Glomerular endothelial cell (primary cell): ENCODE measurements at places on chromosomes 7 and 10. TPM values are rescaled to one million over a fixed set of nuclear protein-coding genes. Genes with fewer than 3 reads are reported as not detected.

PNLIPRP2 gene
- total RNA-seq: not detected in 2 replicates

FFAR4 gene
- not detected in 2 replicates for total RNA-seq

GHRHR gene
- not detected in 2 replicates for total RNA-seq

DNA sequence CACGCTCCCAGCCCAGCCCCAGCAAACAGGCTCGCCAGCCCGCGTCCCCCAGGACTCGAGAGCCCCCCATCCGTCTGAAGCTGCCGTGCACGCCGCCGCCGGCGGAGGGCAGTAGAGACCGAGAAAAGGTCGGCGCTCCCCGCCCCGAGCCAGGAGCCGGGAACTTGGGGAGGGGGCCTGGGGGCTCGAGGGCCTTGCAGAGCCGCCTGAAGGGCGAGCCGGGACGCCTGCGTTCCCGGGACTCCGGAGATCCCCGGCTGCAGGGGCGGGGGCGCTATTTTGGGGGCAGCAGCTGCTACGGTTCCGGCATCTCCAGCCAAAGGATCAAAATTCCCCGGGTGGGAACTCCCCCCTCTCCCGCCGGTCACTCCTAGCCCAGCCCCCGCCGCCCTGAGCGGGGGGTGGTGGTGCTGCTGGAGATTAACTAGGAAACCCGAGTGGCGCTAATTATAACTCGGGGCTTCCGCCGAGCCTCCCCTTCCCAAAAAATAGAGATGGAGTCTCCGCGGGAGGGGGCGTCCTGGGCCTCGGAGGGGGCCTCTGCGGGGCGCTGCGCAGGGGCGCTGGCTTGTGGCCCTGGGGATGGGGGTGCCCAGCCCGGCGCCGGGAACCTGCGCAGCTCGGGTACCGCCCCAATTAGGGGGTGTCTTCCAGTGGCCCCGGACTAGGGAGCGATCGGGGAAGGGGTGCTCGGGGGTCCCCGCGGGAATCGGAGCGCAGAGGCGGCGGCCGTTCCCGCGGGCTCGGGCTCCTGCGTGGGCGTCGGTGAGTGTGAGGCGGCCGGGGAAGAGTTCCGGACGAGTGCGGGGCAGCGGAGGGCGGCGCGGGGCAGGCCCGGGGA is 608 bp downstream of the ACHE start:
- DNase-seq: no peak

GRCh38 chr7:47342296-47343060 is 239.4 kb downstream of the TNS3 start:
- no peak for DNase-seq

DNA sequence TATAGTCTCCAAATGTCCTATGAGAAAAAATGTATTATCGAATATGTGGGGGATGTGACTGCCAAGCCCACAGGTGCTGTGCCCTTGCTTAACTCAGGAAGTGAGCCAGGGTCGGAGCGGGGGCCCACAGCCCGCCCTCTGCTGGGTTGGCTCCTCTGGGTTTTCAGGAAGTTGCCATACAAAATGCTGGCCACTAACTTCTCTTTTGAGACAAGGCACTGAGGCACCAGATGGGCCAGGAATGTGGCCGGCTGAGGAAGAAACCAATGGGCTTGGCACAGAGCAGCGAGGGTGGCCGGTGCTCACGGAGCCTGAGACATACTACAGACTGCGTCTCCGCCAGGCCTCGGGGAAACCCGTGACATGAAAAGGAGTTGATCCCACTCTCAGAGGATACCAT is 58.9 kb downstream of the FAM53B start:
- DNase-seq: no peak

DNA sequence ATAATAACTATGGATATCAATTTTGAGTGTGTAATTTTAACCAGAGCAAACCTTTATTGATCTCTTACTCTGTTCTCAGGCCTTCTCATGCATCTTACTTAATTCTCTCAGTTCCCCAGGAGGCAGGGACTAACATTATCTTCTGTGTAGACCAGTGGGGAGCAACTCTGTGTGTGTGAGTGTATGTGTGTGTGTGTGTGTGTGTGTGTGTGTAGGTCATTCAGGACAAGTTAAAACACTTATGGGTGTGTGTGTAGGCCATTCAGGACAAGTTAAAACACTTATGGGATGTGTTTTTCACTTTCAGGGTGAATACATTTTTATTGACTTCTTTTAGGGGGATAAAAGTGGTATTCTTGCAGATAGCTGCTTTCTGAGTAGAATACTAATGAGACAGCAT is 145.0 kb downstream of the ADAM12 start:
- DNase-seq: no peak

DNA sequence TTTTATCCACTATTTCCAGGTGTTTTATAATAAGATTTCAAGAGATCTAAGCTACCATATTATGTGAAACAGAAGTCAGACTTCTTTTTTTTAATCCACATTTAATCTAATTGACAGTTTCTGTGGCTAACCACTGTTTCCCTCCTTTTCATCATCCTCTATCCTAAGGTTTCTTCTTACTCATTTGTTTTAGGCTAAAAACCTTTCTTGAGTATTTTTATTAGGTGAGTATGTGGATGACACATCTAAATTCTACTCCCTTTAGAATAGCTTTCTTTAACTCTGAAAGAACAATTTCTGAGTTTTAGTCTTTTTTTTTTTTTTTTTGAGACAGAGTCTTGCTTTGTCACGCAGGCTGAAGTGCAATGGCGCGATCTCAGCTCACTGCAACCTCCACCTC is 62.7 kb downstream of the NPY start:
- no peak for DNase-seq

GRCh38 chr7:26372249-26372648 is 80.6 kb downstream of the SNX10 start:
- no peak for DNase-seq

DNA sequence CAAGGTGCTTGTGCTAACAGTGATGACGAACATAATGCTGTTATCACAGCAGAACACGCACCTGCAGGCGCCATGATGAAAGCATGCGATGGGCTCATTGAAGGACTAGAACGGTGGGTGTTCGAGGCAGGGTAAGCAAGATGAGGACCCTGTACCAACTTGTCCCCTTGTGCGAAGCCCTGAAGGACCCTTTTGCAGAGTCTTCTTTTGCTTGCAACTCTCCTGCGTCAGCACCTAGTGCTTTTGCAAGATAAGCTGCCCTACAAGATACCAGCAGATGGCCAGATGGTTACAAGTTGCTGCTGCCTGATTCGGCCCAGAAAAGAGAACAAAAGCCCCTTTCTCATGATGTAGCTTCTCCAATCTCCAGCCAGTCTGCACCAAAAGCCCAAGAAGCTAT is 4.2 kb upstream of the IL15RA start:
- DNase-seq: no peak

DNA sequence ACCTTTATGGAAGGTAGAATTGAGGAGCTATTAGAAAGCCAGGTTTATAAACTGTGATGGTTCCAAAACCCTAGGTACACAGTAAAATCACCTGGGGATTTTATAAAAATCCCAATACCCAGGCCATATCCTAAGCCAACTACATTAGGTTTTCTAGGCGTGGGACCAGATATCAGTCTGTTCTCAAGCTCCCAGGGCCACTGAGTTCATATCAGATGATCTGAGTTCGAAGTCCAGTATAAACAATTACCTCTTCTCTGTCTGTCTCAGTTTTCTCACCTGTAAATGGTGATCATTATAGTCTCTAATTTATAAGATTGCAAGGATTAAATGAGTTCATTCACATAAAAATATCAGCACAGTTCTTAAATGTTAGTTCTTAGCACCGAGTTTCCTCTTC is 60.6 kb downstream of the CAV1 start:
- no peak for DNase-seq

DNA sequence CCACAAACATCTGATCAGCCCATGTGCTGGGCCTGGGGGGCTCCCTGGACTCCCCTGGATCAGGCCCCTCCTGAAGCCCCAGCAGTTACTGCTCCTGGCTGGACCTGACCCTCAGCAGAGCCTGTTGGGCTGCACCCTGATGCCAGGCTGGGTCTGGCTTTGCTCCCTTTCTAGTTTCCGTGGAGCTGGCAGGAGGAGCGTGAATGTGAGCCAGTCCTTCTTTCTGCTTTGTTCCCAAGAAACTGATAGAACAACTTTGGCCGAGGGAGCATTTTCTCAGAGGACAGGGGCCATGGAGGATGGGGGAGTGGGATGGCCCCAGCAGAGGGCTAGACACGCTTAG is 128.2 kb downstream of the NEURL1 start:
- no peak for DNase-seq

DNA sequence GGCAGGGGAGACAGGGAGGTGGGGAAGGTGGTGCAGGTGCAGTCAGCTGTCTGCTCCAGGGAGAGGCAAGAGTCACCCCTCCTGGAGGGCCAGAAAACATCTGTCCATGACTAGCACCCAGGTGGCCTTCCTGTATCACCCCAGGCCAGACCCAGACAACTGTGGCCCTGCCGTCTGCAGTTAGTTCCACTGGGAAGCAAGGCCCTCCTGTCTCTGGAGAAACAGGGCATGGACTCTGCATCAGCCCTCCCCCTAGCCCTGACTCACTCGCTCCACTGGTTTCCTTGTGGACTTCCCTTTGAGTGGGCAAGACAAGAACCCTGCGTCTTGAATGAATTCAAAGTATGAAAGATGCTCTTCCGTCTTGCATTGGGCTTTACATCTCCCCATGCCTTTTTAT is 12.6 kb downstream of the TBATA start:
- no peak for DNase-seq

- DNase-seq: no peak
These were observed 203.5 kb downstream of the HIBADH start for GRCh38 chr7:27459021-27459730.

- DNase-seq: no peak
These were observed 56.9 kb downstream of the ADK start for GRCh38 chr10:74207691-74208480.
